ENCODE measurements at places on chromosomes 2 and 18. TPM values are rescaled to one million over a fixed set of nuclear protein-coding genes. Genes with fewer than 3 reads are reported as not detected.

DNA sequence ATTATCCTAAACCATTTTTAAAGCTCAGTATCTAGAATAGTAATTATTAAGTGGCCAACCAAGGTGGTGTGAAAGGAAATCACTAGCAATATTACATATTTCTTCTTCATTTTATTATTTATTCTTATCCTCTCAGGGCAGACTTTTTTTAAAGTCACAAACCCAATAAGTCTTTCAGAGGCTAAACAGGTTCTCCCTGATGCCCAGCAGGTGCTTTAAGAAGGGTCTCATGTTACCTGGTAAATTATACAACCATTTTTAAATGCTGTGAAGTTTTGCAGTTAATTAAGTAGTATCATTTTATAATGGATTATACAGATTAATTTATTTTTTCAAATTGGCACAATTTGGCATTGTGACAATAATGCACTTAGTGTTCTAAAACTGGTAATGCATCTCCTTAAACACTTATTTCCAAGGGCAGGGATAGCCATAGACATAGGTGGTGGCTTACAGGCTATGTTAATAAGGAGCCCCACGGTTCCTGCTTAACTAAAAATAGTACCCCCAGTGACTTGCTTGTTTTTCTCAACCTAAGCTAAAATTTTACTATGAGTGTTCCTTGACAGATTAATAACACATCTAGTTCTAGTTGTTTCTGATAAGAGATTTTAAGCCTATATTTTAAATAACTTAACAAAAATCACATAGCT, 67.0 kb downstream of the PMS1 start:
- no peak for DNase-seq
- no peak overlapping the region for H3K27ac ChIP-seq
- H3K27me3 ChIP-seq: no peaks in the 10 kb centered on the region
- no peaks in the 10 kb centered on the region for H3K4me1 ChIP-seq
- 0 out of 2 replicates have a peak, but pooled peaks cover 4% of the 10 kb centered on the region for H3K36me3 ChIP-seq

DNA sequence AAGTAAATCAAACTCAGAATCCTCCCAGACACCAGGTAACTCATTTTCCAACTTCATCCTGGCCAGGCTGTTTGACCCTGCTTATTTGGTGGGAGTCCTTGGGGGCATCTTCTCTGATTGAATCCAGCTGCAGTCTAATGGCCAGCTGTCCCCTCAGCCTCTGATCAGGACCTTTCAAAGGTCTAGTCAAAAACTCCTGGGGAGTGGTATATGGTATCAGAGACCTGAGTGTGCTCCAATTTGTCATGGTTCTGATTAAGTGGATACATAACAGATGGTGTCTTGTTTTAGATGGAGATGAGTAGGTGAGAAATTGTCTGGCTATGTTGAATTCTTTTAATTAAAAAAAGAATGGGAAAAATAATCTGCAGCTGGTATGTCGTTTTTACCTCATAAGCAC, 842.6 kb upstream of the ACVR2A start:
- H3K27ac ChIP-seq: no peak overlapping the region
- no peak overlapping the region for H3K4me3 ChIP-seq
- H3K36me3 ChIP-seq: no peaks in the 10 kb centered on the region
- no peak for DNase-seq

GRCh38 chr18:79576686-79577351, 102.8 kb upstream of the CTDP1 start:
- H3K4me1 ChIP-seq: no peaks in the 10 kb centered on the region
- no peak overlapping the region for H3K27ac ChIP-seq
- 0 out of 2 replicates have a peak, but pooled peaks cover 5% of the 10 kb centered on the region for H3K27me3 ChIP-seq

AQP12A gene
- total RNA-seq: not detected
